ENCODE measurements at places on chromosomes 12 and 14. TPM values are rescaled to one million over a fixed set of nuclear protein-coding genes. Genes with fewer than 3 reads are reported as not detected.

DNA sequence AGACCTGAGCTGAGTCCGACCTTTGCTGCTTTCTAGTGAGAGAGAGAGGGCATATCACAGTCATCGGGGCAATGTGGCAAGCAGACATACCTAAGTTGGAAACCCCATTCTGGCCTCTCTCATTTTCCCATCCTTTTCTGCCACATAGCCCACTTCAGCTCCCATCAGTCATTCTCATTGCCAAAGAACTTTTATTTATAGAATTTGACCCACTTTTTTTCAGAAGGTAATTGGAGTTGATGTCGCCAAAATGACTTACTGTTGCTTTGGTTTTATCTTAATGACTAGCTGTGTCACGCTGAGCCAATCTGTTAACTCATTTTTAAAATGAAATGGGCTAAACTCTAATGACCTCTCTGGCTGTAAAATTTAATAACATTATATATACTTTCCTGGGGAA, 63.9 kb upstream of the RMST start:
- H3K27ac ChIP-seq, result no peak overlapping the region
- H3K36me3 ChIP-seq, result no peaks in the 10 kb centered on the region
- DNase-seq, result no peak
- H3K27me3 ChIP-seq, result no peaks in the 10 kb centered on the region
- H3K4me3 ChIP-seq, result no peak overlapping the region
- H3K4me1 ChIP-seq, result no peaks in the 10 kb centered on the region

- no peaks in the 10 kb centered on the region for H3K36me3 ChIP-seq
- H3K27me3 ChIP-seq, result no peaks in the 10 kb centered on the region
- H3K4me3 ChIP-seq, result no peak overlapping the region
Observed at GRCh38 chr14:50318031-50318626, 6.0 kb downstream of the DMAC2L start.

- no peaks in the 10 kb centered on the region for H3K4me1 ChIP-seq
- no peaks in the 10 kb centered on the region for H3K36me3 ChIP-seq
- H3K27ac ChIP-seq, result no peak overlapping the region
- no peak for DNase-seq
- no peaks in the 10 kb centered on the region for H3K27me3 ChIP-seq
Observed at GRCh38 chr12:47686645-47687240, 19.1 kb downstream of the RPAP3 start.

- DNase-seq, result no peak
- no peak overlapping the region for H3K4me3 ChIP-seq
- no peaks in the 10 kb centered on the region for H3K4me1 ChIP-seq
- no peaks in the 10 kb centered on the region for H3K36me3 ChIP-seq
Observed at GRCh38 chr14:38389681-38390080, 133.8 kb upstream of the CLEC14A start.

- H3K36me3 ChIP-seq, result peaks cover 10% of the 10 kb centered on the region
- no peak overlapping the region for H3K4me3 ChIP-seq
- peaks cover 8% of the 10 kb centered on the region for H3K4me1 ChIP-seq
Observed at GRCh38 chr12:946212-946611, 3.3 kb downstream of the RAD52 start.

The PIK3C2G gene
- 0.05 TPM for total RNA-seq

Data from thymus (tissue), 14 donors.